ENCODE measurements at places on chromosomes 6 and 20.

GRCh38 chr6:31791324-31792089, 4.0 kb downstream of the VARS1 start:
- DNase-seq: peak; percentile 46

DNA sequence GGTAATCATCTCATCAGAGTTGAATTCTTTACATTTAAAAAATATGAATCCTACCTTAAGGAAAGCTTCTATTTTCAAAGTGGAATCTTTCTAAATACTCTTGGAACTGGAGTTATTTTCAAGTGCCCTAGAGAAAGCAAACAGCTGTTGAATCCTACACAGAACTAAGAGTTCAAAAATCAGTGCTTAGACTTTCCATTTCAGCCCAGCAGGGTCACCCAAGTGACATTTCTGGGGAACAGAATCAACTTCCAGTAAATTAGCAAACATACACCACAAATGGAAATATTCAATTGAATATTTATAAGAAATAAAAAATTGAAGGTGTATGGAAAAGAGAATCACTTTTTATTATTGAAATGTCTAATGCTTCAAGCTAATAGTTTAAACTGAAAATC, 427.7 kb upstream of the NOX3 start:
- no peak for DNase-seq

DNA sequence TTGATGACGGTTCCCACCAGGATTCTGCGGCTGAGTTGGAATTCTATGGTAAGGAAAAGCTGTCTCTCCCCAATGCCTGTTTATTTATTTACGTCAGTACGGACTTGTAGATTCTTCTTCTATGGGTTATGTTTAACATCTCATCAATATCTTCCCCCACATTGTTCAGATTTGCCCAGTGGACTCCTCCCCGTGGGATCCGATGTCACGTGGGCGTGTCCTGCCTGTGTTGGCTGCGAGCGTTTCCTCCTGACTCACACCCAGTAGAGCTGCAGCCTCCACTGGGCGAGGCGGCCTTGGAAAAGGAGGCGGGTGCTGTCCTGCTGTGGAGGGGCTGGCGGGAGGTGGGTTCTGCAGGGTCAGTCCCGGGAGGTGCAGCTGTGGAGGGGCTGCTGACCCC, 46.8 kb upstream of the SLCO4A1 start:
- DNase-seq: peak; percentile 72

GRCh38 chr20:6786548-6786947, 19.1 kb downstream of the BMP2 start:
- no peak for DNase-seq

GRCh38 chr6:96649926-96650325, 87.0 kb downstream of the FHL5 start:
- DNase-seq: no peak

GRCh38 chr6:13917141-13917540, 7.6 kb upstream of the RNF182 start:
- no peak for DNase-seq

DNA sequence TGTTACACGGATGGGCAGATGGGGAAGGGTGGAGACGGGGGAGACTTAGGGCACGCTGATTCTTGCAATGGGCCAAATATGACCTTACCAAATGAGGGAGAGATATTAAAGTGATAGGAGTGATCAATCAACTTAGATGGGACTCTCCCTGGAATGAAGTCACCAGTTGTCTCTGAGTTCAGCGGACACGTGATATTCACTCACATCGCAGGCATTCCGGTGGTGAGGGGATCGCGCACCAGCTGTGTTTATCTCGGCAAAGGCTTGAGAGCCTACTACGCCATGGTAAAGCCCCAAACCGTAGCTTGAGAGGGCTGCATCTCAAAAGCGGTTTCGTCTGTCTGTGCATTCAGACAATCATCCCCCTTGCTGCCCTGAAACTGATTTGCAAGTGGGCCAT, 5.5 kb downstream of the BMP7 start:
- no peak for DNase-seq

DNA sequence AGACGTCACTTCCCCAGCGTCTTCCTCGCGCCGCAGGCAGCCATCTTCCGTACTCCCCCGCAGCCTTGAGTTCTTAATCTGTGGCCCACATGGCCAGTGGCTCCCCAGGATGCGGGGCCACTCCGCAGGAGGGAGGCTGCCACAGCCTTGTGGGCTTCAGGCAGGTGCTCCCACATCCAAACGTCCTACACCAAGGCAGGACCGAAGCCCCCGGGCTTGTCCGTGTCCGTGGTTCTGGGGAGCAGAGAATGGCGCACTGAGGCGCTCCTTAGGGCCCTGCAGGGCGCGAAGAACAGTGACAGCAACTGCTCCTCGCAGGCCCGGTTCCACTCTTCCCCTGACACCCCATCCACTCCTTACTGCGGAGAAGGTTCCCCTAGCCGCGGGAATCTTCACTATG, 755.8 kb downstream of the PRIM2 start:
- no peak for DNase-seq

GRCh38 chr6:128078276-128078675, 177.4 kb upstream of the THEMIS start:
- no peak for DNase-seq

GRCh38 chr6:98260382-98260781, 574.0 kb upstream of the POU3F2 start:
- DNase-seq: no peak

GRCh38 chr20:2767768-2768631, 32.4 kb downstream of the CPXM1 start:
- DNase-seq: peak; percentile 75

DNA sequence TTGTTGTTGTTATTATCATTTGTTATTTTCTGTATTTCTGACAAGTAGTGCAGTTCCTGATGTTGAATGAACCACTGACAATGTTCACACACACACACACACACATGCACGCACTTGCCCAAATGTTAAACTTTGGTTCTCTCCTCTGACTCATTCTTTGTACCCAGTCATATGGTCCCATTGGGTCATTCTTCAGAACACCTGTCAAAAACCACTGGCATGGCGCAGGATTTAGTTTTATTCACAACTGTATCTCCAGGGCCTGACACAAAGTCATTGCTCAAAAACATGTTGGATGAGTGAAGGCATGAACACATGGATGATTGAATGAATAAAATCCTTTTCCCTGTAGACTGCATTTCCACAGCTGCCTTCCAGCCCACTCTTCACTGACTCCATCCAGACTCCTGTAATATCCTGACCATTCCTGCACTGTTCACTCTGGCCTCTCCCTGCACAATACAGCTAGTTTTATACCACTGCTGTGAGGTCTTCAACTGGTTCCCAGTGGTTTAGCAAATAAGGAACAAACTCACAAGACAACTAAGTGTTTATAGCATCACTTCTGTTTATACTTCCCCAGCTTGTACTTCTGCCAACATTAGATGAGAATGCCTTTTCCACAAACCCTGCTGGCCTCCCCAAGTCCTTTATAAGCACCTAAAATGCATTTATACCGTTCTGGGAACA, 6.9 kb upstream of the CST11 start:
- peak; percentile 18 for DNase-seq

DNA sequence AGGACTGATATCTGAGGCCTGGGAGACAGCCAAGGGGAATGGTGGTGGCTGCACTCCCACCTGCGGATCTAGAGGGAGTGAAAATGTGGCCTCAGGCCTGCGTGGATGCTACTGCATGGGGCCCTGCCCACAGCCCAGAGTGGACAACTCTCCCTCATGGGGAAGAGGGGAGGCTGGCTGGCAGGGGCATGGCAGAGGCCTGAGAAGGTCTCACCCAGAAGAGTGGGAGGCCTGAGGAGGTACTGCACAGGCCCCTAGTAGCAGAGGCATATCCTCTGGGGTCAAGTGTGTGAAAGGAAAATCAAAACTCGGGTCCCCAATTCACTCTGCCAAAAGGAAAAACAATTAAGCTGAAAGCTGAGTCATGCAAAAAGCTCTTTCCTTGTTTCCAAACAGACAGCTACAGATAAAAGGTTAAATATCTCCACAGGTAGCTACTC, 158.2 kb downstream of the AKAP7 start:
- no peak for DNase-seq

DNA sequence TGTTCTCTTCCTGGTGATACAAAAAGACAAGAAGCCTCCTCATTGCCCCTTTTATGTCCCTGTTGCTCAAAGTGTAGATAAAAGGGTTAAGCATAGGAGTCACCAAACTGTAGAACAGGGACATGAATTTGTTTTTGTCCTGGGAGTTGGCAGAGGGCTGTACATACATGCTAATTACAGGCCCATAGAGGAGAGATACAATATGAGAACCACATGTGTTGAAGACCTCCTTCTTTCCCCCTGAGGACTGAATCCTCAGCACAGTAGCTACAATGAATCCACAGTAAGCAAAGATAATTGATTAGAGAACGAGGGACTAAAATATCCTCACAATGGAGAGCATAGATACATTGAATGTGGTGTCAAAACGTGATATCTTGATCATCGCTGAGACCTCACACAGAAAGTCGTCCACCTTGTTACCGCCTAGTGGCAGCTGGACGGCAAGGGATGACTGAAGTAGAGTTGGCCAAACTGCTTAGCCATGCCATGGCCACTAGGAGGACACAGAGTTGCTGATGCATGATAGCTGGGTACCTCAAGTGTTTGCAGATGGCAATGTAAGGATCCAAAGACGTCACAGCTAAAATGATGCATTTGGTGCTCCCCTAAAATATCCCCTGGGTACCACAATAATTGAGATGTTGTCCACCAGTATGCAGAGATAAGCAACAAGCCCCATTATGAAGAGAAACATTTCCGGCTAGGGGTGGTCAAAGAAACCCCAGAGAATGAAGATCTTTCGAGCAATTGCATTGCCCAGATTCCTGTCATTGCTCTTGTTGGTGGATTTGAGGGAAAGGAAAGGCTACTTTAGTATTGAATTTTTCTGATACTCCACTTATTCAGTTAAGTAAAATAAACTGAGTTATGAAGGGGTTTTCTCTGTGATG, 15.0 kb downstream of the OR2B3 start:
- DNase-seq: peak; percentile 66

- DNase-seq: no peak
These were observed 24.3 kb downstream of the SNX14 start for GRCh38 chr6:85569323-85569722.

GRCh38 chr6:131754715-131755567, 44.1 kb upstream of the CTAGE9 start:
- DNase-seq: no peak

DNA sequence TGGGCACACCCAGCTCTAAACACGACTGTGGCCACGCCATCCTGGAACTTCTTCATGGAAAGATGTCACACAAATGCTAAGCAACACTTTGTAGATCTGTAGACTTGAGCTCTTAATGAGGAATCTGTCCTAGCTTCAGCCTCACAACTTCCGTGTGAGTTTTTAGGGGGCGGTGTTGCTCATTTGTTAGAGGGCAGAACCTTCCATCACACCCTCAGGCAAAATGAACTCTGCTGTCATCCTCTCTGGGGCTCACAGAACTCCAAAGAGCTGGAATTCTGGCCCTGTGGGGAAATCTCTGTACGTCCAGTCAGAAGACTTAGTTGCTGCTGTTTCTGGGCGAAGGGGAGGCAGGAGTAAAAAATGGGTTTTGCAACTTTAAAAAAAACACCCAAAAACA, 49.8 kb downstream of the NRN1 start:
- no peak for DNase-seq

- no peak for DNase-seq
These were observed 222.9 kb downstream of the DLL1 start for GRCh38 chr6:170067923-170068360.

DNA sequence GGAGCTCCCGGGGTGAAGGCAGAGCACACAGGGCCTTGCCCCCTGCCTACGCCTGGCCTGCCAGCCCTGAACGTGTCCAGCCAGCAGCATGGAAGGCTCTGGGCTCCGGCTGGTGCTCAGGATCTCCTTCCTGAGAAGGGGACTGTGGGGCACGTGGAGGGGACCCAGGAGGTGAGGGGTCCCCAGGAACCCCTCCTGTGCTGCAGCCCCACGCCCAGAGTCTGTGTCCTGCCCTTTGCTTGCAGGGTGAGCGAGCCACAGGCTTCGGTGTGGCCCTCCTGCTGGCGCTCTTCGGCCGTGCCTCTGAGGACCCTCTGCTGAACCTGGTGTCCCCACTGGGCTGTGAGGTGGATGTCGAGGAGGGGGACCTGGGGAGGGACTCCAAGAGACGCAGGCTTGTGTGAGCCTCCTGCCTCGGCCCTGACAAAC, 22.3 kb downstream of the NPEPL1 start:
- no peak for DNase-seq

DNA sequence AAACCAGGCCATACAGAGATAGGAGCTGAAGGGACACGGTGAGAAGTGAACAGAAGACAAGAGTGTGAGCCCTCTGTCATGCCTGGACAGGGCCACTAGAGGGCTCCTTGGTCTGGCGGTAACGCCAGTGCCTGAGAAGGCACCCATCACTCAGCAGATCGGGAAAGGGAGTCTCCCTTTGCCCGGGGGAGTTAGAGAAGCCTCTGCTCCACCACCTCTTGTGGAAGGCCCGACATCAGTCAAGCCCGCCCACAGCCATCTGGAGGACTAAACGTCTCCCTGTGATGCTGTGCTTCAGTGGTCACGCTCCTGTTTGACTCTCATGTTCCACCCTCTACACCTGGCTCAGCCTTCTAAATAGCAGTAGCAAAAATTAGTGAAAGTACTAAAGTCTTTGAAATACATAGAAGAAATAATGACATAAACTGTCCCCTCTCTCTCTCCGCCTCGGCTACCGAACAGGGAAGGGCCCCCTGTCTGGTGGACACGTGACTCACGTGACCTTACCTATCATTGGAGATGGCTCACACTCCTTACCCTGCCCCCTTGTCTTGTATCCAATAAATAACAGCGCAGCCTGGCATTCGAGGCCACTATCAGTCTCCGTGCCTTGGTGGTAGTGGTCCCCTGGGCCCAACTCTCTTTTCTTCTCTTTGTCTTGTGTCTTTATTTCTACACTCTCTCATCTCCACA, 66.7 kb downstream of the RPP21 start:
- DNase-seq: peak; percentile 60

DNA sequence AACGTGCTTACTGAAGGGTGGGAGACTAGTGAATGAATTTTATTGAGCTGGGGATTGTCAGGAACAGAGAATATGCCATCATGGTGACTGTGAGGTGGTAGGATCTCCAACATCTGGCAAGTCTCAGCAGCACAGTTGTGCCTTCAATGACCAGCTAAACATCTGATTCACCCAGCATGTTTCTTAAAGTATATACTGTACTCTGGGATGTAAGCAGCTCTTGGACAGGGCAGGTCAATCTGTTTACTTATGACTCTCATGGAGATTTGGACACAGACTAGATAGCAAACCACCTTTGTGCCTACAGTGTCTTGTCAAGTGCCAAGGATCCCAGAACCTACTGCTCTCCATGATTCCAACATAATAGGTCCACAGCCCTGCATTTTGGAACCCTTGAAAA, 801.0 kb upstream of the CITED2 start:
- no peak for DNase-seq

GRCh38 chr6:151240036-151240685, 394 bp downstream of the AKAP12 start:
- DNase-seq: peak; percentile 11

GRCh38 chr6:169960886-169961611, 209.6 kb downstream of the ERMARD start:
- no peak for DNase-seq

- DNase-seq: peak; percentile 54
These were observed 12.0 kb downstream of the XRN2 start for GRCh38 chr20:21315138-21315537.

GRCh38 chr6:116070616-116071389, 10.1 kb upstream of the FRK start:
- DNase-seq: no peak

Data from MCF 10A (cell line).